ENCODE measurements at places on chromosomes 5 and 9.

GRCh38 chr5:136901-137300 is 44.9 kb downstream of the PLEKHG4B start:
- DNase-seq, result no peak

GRCh38 chr5:141850244-141850768 is 27.9 kb downstream of the PCDH1 start:
- DNase-seq, result no peak

- no peak for DNase-seq
These were observed 9.5 kb downstream of the MTRR start for GRCh38 chr5:7878381-7878873.

DNA sequence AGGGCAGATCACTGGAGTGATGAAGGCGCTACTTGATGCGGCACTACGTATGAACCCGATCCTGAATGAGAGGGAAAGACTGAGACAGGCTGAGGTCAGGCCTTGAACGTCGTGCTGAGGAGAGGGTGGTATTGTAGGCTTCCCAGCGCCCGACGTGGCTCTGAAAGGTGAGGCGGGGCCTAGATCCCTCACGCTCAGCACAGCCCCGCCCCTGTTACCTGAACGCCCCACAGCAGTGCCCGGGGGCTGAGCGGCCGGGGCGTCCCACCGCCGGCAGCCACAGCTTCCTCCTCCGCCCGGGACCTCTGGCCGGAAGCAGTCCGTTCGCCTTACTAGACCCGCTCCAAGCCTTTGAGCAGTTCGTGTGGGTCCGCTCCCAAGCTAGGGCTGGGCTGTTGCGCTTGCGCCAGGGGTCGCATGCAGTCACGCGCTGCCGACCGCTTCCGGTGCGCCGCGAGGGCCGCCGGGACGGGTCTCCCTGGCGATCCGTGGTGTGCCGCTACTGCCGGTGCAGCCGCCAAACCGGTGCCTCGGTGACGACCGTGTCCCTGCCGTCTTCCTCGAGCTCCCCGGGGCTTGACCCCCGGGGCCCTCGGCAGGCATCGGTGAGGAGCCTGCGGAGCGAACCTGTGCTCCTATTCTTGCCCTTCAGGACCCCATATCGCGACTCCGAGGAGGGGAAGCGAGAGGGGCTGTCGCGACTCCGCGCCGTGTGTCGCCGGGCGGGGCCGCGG is at the start of the genes HMGXB3 and TIGD6:
Gene HMGXB3 (plus strand): TSS at position 484 of the 734 bp plus-strand sequence. CDS start 4,114 bp downstream, outside the sequence.
Gene TIGD6 (minus strand): TSS at position 399 of the 734 bp plus-strand sequence. CDS start 4,306 bp downstream, outside the sequence.
- DNase-seq, result peak; percentile 82

DNA sequence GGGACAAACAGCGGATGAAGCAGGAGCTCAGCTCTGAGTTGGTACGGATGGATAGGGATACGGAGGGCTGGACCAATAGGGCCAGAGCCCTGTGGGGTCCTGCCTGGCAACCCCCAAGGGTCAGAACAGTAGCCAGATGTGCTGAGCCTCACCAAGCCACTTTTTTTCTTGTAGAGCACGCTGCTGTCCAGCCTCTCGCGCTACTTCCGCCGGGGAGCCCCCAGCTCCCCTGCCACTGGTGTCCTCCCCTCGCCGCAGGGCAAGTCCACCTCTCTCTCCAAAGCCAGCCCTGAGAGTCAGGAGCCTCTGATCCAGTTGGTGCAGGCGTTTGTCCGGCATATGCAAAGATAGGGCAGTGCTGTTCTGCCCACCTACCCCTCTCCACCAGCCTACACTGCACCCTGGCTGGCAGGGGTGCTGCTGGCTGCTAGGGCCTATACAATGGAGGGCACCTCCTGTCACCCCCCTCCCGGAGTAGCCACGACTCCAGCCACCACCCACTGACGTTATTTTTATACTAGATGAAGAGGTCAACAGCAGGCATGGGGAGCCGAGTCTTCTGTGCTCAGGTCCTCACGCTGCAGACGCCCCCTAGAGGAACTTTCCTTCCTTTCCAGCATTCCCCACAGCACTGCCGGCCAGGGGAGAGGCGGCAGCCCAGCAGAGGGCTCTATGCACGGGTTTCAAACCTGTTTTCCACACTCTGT is 21.6 kb downstream of the SH3GLB2 start:
- DNase-seq, result peak; percentile 35

GRCh38 chr5:96016216-96016615 is 54.6 kb upstream of the ELL2 start:
- no peak for DNase-seq

GRCh38 chr9:70998962-70999361 is 122.5 kb downstream of the TRPM3 start:
- DNase-seq, result no peak

GRCh38 chr5:152523964-152524363 is 118.9 kb upstream of the NMUR2 start:
- no peak for DNase-seq

GRCh38 chr5:38541174-38541725 is 15.2 kb downstream of the LIFR start:
- DNase-seq, result no peak

GRCh38 chr5:14257995-14258403 is 114.9 kb downstream of the TRIO start:
- DNase-seq, result no peak

DNA sequence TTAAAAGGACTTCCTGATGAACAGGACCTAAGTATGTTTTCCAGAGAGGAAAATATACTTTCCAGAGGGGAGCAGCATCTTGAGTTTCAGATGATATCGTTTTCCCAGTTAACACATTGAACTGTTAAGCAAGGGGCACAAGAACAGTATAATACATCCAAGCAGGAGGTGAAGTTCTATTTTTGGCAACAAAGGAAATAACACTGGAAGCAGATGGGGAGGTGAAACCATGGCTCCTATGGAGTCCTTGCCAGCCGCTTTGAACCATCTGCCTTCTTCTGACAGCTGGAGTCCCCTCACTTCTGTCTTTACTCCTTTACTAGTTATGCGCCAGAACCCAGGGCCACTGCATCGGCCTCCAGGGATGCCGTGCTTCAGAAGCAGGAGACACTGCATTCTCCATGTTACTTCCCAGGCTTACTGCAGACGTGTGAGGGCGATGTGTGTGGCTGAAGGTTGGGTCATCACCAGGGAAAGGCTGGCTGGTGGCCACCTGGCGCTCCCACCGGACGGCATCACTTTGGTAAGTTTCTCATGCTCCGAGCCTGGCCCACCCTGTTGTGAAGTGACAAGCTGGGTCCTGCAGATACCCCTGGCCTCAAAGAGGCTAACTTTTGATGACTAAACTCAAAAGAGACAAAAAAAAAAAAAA is 77.8 kb downstream of the TTLL11 start:
- no peak for DNase-seq

DNA sequence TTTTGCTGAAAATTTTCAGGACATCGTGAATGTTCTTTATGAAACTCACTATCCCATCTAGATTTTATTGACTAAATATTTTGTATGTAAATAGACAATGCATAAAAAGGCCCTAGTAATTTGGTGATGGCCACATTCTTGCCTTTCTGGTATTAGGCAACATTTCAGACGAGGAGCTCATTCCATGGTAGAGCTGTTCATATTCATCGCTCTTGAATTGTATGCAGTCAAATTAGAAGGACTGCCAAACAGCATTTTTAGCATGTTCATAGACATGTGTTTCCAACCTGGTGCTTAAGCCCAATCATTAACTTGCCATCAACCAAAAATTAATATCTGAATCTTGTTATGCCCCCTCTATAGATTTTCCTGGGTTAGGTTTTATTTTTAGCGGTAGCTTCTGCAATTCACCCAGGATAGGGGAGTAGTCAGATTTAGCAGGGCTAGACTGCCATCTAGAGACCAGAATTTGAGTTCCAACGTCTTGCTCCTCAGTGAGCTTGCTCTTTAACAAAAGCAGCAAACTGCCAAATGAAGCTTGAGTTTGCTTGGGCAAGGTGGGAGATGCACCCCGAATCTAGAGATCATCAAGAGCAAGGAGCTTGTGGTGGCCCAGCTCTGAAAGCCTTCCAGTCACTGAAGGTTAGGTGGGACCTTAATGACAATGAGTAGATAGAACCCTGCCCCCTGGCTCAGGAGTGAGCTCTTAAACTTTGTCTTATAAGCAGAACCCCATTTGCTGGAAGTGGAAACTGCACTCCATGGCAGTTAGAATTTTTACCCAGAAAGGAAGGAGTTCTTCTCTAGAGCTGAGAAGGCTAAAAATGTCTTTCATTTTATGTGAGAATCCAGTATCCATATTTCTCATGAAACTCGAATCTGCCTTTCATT is 456.2 kb downstream of the RASEF start:
- no peak for DNase-seq

- DNase-seq, result no peak
These were observed 46.7 kb upstream of the CDH18 start for GRCh38 chr5:20034717-20035116.

DNA sequence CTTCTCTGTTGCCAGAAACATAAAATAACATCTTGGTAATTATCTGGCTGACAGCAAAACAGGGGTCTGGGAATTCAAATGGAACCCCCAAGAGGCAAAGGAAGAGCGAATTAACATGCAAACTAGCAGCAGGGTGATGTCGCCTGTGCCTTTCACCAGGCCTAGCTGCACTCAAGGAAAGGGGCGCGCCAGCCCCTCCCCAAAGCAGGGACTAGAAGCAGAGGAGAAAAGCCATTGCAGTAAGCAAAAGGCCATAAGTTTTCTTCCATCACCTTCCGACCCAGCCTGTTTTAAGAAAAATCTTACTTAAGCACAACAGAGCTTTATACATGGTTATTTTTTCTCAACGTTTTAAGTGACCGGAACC is 539 bp downstream of the POC5 start:
- DNase-seq, result no peak

- no peak for DNase-seq
These were observed 93.1 kb downstream of the SMIM15 start for GRCh38 chr5:61069150-61069549.

- DNase-seq, result no peak
These were observed 52.2 kb upstream of the ANGPTL2 start for GRCh38 chr9:127174386-127175318.

DNA sequence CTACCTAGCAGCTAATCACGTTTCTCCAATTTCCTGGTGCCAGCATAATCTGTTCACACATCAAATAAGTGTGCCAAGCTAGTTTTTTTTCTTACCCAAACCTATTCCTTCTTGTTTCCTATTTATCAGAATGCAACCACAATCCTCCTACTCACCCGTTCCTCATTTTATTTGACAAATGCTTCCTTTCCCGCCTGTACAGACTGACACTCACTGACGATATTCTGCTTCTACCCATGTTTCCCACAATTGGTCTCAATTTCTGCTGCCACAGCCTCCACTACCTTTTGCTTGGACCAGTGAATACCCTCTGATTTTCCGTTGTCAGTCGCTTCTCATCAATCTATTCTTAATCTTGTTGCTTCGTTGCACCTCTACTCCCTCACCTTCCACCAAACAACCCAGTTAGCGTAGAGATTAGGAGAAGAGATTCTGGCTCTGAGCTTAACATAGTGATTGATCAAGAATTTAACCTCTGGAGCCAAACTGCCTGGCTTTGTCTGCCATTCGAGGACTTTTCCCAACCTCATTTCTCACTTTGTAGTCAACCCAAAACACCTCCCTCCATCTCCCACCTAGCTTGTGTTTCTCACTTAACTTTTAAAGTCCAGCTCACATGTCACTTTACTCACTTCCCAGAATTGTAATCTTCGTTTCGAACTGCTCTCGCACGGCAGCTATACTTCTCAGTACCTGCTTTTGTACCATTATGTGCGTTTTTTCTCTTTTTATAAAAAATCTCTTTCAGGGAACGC is 729 bp upstream of the TMEM38B start:
- DNase-seq, result no peak

DNA sequence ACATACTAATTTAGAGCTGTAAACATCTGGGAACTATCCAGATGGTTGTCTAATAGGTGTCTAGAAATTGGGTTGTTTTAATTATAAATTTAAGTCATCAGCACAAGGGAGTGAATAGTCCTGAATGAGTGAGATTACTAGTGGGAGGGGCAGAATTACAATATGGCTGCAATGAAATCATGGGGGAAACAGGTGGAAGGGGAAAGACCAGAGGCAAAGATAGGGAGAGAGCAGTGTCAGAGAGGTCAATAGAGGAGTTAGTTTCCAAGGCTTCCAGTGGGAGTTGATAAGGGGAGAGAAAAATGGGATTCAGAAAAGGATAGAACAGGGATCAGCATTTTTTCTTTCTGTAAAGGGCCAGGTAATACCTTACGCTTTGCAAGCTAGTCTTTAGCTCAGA is 8.9 kb downstream of the AK6 start:
- DNase-seq, result no peak

GRCh38 chr9:95718263-95718662 is 157.2 kb upstream of the ERCC6L2 start:
- no peak for DNase-seq
